ENCODE measurements at places on chromosomes 6 and 20.

GRCh38 chr6:9675122-9675521 is 739.8 kb downstream of the TFAP2A start:
- no peak for DNase-seq

DNA sequence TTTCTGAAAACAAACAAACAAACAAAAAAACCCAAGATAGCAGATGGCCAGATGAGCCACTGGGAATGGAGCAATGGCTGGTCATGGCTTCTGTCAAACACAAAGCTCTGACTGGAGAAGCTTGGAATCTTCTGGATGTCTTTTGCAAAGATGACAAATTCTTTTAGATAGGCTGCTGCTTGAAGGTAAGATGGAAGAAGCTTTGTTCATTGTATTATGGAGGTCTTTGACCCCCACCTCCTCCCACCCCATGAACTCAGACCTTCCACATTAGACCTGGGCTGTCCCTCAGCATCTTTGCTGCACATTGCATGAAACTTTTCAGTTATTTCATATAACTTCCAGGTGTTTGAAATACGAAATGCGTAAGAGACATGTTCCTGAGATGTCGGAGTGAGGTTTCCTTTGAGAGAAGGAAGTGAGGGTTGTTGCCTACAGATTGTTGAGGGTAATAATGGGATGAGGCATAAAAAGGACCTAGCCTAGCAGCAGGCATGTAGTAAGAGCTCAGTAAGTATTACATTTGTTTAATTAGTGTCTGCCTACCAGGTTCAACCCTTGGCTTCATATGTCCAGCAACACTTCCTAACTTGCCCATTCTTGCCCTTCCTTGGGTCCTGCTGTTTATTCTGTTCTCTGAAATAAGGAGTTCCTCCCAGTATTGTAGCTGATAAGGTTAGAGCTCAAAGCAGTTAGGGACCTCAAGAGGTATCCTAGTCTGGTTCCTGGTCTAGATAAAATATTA is 51.4 kb upstream of the IER3 start:
- DNase-seq: no peak

GRCh38 chr6:105179244-105180065 is at the start of gene POPDC3:
TSS of gene POPDC3 (minus strand) at chr6:105180014. CDS start at chr6:105161909, 18,105 bp downstream.
- peak; percentile 30 for DNase-seq

- no peak for DNase-seq
These were observed 34.4 kb upstream of the RNF217 start for GRCh38 chr6:124927806-124928205.

DNA sequence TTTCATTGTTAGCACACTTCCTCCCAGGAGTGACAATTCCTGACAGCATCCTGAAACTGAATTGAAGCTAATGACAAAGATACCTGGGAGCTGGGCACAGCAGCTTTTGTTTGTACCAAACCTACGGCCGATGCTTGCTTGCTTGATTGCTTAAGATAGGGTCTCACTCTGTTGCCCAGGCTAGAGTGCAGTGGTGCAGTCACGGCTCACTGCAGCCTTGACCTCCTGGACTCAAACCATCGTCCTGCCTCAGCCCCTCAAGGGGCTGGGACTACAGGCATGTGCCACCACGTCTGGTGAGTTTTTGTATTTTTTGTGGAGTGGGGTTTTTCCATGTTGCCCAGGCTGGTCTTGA is 84.7 kb upstream of the SCP2D1 start:
- no peak for DNase-seq

- no peak for DNase-seq
These were observed 201.0 kb upstream of the ZNF217 start for GRCh38 chr20:53794529-53795115.

Measured in GM12891 (cell line).